ENCODE measurements at places on chromosomes 5 and 9. TPM values are rescaled to one million over a fixed set of nuclear protein-coding genes. Genes with fewer than 3 reads are reported as not detected.

The DEPDC1B gene
- 14.4 TPM for total RNA-seq

The NR2F1-AS1 gene
- total RNA-seq = 2.6 TPM

The HMHB1 gene
- not detected for total RNA-seq

The FOXD4L5 gene
- total RNA-seq = 0.05 TPM

The PALM2AKAP2 gene
- 0.51 TPM for total RNA-seq

The NXNL2 gene
- total RNA-seq = 0.52 TPM

Measured in A549 treated with dexamethasone at 1 μM for 4 hours (cell line).